ELF-1 (cell line): ENCODE measurements at places on chromosomes 16 and 17.

DNA sequence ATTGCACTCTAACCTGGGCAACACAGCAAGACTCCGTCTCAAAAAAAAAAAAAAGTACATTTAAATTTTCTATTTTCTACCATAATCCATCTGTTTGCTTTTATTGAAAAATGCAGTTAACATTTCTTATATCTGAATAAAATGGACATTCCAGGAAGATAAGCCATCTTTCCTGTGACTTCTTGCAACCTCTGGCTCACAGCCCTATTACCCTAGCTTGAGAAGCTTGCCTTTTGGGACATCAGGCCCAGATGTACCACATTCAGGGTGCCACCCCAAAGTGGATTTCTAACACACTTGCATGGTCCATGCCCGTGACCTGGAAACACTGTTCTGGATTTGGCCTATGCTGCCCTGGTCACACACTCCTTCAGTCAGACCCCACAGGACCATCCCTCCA lies 30.1 kb upstream of the DDX52 start:
- DNase-seq: no peak

DNA sequence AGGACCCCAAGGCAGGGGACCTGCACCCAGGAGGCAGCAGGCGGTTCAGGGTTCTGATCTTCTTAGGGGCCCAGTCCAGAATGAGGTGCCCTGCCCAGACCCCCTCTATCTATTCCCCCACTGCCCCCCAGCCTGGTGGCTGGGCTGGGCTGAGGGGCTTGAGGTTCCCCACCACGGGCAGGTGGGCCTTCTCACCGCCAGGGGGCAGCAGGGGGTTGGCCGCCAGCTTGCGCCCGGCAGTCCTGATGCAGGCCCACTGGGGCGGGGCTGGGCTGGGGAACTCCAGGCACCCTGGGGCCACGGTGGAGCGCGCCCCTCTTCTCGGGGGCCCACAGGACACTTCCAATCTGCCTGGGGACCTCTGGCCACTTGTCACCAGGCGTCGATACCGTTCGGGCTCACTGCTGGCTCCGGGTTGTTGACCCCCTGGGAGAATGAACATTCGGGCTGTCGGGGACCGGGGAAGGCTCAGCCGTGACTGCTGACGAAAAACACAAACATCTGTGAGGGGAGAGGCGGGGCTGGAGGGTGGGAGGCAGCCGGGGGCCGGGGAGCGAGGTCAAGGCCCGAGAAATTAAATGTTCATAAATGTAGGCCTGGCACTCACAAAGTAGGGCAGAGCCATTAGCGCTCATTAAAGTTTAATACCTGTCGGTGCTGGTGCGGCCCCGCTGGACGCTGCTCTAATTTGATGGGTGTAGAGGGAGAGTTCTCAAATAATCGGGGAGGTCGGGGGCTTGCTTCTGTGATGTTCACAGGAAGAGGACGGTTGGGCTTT lies 219.3 kb upstream of the GSE1 start:
- peak; percentile 81 for DNase-seq

- DNase-seq: no peak
These were observed 30.5 kb downstream of the ETV4 start for GRCh38 chr17:43515656-43516055.

DNA sequence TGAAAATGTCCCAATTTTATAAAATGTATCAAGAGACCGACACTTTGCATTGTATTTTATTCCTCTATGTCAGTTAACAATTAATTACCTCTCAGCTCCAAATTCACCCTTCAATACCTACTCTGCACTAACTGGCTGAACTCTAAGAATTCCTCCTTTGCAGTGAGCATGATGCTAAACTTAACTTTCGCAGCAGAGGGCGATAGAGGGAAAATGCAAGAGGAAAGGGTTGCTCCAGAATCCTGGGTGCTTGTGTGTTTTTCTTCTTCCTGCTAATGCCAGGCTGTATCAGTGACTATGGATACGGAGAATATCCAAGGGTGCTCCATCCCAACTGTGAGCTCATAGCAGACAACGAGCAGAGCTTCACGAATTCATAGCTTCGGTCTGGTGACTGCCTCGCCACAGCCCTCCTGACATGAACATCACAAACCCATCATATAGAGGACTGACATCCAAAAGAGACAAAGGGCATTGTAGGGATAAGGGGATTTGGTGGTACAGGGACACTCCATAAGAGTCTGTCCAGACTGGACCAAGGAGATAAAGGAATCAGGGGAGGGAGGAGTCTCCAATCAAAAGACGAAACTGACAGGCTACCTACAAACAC lies 172.9 kb downstream of the STX8 start:
- peak; percentile 35 for DNase-seq

DNA sequence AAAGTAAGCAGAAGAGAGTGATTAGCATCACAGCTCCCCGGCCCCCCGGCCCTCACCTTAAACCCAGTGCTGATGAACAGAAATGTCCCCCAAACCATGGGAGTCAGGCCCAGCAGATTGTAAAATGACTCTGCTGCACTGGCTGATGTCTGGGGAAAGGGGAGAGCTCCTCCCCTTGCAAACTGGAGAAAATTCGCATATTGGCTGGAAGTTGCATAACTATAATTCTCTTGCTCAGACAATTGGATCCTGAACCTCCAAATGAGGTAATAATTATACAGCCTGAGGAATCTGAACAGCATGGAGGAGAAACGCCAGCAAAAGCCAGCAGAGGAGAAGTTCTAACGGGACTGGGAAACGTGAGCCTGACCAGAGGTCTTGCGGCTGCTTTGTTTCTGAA lies 109.7 kb downstream of the C16orf95 start:
- DNase-seq: no peak

DNA sequence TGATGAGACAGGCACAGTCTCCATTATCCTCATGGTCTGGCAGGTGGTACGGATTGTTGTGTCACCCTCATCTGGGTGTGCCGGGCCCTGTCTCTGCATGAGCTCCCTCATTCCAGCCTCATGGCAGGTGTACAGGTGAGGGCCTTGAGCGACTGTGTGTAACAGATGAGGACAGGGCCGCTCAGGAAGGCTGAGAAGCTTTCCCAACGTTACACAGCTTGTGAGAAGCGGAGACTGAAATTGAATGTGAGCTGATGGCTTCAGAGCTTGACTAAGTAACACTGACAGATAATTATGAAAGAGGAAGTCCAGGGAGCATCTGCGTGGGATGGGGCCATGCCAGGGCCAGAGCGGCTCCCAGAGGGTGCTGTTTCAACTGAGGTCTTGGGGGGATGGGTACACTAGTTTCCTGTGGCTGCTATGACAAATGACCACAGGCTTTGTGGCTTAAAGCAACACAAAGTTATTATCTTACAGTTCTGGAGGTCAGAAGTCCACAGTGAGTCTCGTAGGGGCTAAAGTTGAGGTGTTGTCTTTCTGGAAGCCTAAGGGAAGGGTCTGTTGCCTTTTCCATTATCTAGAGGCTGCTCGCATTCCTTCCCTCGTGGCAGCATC lies 36.7 kb downstream of the CMIP start:
- no peak for DNase-seq

DNA sequence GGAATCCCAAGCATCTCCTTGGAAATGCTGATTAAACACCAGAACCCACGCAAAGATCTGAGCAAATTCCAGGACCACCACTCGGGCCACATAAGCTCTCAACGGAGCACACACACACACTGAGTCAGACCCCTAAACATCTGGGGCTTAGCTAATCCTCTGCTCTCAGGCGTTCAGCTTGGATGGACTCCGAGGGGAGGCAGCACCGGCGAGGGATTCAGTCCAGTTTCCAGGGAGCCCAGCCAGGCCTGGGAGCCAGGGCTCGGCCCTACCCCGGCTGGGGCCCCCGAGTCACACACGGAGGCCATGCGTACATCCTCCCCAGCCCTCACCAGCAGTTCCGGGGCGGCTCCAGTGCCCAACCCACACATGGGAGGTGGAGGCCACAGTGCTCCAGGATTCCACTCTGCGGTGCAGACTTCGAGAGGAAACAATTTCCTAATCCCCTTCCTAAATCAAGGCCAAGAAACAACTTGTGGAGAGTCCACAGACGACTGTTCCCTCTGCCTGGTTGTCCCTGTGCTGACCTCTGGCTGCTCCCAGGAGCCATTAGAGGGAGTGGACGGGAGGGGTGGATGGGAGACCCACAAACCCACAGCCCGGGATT lies 70.5 kb downstream of the GAS7 start:
- DNase-seq: peak; percentile 91

DNA sequence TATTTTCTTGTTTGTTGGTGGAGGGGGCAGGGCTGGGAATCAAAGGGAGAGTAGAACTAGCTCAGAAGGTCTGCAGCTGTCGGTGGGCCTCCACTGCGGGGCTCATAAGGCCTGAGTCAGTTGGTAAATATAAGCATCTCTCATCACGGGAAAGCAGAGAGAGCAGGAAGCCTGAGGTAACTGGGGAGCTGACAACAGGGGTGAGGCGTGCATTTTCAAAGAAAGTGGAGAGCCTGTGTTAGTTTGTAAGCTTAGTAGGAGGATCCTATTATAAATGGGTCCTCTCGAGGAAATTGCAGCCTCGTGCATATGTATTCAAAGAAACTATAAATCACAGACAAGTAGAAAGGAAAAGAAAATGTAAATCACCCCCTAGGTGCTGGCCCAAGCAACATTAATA lies 221.0 kb upstream of the CDH13 start:
- no peak for DNase-seq
